ENCODE measurements at places on chromosomes 16 and 17. TPM values are rescaled to one million over a fixed set of nuclear protein-coding genes. Genes with fewer than 3 reads are reported as not detected.

GRCh38 chr16:711548-712320, 3.2 kb upstream of the METRN start:
- peaks cover 27% of the 10 kb centered on the region for H3K27me3 ChIP-seq
- H3K27ac ChIP-seq: no peak overlapping the region
- H3K4me1 ChIP-seq: peaks cover 16% of the 10 kb centered on the region
- no peak overlapping the region for H3K4me3 ChIP-seq

DNA sequence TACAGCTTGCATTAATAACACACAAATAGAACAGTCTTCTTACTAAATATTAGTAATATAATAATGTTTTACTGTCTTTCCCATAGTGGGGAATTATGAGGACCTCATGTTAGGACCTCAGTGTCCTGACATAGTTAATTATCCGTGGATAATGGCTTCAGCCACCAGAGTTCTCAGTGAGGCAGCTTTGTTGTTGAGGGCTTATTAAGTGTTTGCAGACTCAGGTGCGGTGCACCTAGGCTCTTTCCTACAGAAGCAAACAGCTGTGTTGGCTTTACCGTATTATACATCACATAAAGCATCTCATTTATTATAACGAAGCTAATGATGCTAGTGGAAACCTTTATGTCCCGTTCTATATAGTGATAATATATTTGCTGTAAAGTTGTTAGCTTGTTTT, 246.7 kb downstream of the FTO start:
- no peak overlapping the region for H3K27ac ChIP-seq
- no peaks in the 10 kb centered on the region for H3K27me3 ChIP-seq
- DNase-seq: no peak

- H3K4me1 ChIP-seq: no peaks in the 10 kb centered on the region
- no peak overlapping the region for H3K4me3 ChIP-seq
- H3K36me3 ChIP-seq: no peaks in the 10 kb centered on the region
- no peaks in the 10 kb centered on the region for H3K27me3 ChIP-seq
- H3K27ac ChIP-seq: no peak overlapping the region
Observed at GRCh38 chr17:79315358-79316105, 240.9 kb downstream of the ENGASE start.

DNA sequence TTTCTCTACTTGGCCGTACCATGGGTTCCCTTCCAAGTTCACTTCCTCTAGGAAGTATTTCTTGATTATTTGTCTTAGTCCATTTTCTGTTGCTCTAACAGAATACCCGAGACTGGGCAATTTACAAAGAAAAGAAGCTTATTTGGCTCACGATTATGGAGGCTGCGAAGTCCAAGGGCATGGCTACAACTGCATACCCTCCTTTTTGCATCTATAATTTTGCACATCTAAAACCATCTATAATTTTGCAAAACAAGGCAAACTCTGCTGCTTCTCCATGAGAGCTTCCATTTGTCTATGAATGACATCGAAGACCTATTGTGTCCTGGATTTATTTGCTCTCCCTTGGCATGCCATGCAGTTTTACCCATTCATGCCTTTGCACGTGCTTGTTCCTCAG, 27.6 kb upstream of the RGS9 start:
- no peak overlapping the region for H3K4me3 ChIP-seq
- no peaks in the 10 kb centered on the region for H3K36me3 ChIP-seq
- no peak for DNase-seq
- no peaks in the 10 kb centered on the region for H3K27me3 ChIP-seq
- no peak overlapping the region for H3K27ac ChIP-seq
- H3K4me1 ChIP-seq: no peaks in the 10 kb centered on the region

- H3K4me3 ChIP-seq: no peak overlapping the region
- H3K36me3 ChIP-seq: no peaks in the 10 kb centered on the region
- H3K4me1 ChIP-seq: peaks cover 13% of the 10 kb centered on the region
- DNase-seq: no peak
- no peaks in the 10 kb centered on the region for H3K27me3 ChIP-seq
- no peak overlapping the region for H3K27ac ChIP-seq
Observed at GRCh38 chr17:41421617-41422016, 2.8 kb downstream of the KRT37 start.

DNA sequence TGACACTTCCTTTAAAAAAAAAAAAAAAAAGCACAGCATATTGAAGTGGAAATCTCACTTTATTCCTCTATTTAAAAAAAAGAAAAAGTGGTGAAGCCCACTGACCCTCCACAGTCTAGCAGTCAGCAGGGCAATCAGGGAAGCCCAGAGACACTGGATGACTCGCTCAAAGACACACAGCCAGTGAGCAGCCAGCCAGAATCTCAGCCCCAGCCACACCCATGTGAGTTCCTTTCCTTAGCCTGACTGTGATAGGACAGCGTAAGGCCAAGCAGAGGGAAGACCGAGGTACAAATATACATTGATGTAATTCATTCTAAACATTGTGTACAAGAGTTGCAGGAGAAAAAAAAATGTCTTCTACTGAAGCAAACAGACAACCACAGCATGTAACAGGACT, 22.5 kb downstream of the XPO6 start:
- H3K27ac ChIP-seq: peak overlapping the region; percentile 38
- H3K36me3 ChIP-seq: no peaks in the 10 kb centered on the region
- peak; percentile 47 for DNase-seq
- H3K4me1 ChIP-seq: peaks cover 54% of the 10 kb centered on the region
- no peaks in the 10 kb centered on the region for H3K27me3 ChIP-seq

DNA sequence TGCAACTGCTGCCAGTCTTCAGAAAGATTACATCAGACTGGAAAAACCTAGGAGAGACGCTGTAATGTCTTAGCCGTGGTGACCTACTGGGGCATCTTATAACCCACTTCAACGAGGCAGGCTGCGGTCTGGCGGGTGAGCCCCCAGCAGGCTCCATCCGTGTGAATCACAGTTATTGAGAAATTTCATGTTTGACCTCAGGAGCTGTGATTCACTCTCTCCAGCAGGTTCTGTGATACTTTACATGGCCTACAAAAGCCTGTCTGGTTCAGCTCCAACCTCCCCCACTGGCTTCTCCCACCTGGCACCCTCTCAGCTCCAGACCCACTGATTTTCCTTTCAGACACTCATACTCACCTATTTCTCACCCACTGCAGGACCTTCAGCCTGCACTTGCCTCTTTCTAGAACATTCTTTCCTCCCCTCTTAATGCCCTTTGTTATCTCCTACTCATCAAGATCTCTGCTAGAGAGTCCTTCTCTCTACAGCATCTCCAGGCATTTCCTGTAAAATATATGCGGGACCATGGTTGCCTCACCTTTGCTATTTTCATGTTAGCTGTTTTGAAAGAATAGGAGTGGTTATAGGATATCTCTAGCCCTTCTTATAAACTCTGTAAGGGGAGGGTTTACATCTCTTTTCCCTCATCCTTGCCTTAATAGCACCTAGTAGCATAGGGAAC, 227.9 kb downstream of the MAF start:
- H3K4me1 ChIP-seq: peaks cover 13% of the 10 kb centered on the region
- no peak overlapping the region for H3K4me3 ChIP-seq
- no peaks in the 10 kb centered on the region for H3K36me3 ChIP-seq
- no peak overlapping the region for H3K27ac ChIP-seq
- no peaks in the 10 kb centered on the region for H3K27me3 ChIP-seq

- peaks cover 51% of the 10 kb centered on the region for H3K4me1 ChIP-seq
- H3K4me3 ChIP-seq: no peak overlapping the region
- no peaks in the 10 kb centered on the region for H3K36me3 ChIP-seq
- DNase-seq: peak; percentile 33
- peak overlapping the region; percentile 76 for H3K27ac ChIP-seq
- H3K27me3 ChIP-seq: no peaks in the 10 kb centered on the region
Observed at GRCh38 chr17:17712268-17712924, 31.1 kb downstream of the RAI1 start.

DNA sequence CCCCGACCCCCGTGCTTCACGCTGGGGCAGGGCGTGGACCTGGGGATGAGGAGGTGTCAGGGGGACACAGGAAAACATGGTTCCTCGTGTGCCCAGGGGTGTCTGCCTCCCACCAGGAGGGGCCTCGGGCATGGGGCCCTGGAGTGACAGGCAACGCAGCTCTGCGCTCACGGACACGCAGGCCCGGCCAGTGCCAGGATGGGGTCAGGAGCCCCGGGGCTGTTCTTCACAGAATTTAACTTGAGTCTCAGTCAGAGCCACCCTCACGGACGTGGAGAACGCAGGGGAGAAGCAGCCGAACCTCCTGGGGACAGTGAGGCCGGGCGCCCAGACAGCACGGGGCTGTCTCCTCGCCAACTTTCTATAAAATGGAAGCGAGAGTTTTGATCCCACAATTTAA, 16.7 kb downstream of the UNKL start:
- no peak overlapping the region for H3K27ac ChIP-seq
- no peaks in the 10 kb centered on the region for H3K4me1 ChIP-seq
- peaks cover 61% of the 10 kb centered on the region for H3K36me3 ChIP-seq
- no peak for DNase-seq

GRCh38 chr17:74205274-74205673, 1.8 kb downstream of the RPL38 start:
- no peak overlapping the region for H3K27ac ChIP-seq
- H3K27me3 ChIP-seq: peaks cover 1% of the 10 kb centered on the region

- no peak overlapping the region for H3K4me3 ChIP-seq
- no peak overlapping the region for H3K27ac ChIP-seq
- peaks cover 7% of the 10 kb centered on the region for H3K27me3 ChIP-seq
- no peak for DNase-seq
Observed at GRCh38 chr17:44837196-44837595, 7.1 kb upstream of the GJC1 start.

DNA sequence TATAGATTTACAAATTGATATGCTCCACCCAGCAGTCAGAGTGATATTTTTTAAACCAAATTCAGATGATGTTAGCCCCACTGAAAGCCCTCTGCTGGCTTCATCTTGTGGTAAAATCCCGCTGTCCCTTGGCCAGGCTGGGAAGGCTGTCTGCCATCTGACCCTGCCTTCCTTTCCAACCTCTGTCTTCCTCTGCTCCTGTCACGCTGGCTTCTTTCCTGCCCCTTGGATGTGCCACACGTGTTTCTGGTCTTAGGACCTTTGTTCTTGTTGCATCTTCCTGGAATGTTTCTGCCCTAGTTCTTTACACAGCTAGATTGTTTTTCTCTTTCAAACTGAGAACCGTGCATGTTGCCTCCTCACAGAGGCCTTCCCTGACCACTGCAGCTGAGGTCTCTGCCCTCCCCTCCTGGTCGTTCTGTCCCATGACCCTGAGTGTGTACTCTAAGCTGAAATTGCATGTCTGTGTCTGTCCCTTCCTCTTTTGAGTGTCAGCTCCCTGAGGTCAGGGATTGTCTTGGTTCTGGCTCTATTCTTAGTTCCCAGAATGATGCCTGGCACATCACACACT, 11.4 kb downstream of the NT5M start:
- no peaks in the 10 kb centered on the region for H3K36me3 ChIP-seq
- no peak for DNase-seq
- no peaks in the 10 kb centered on the region for H3K27me3 ChIP-seq
- peaks cover 10% of the 10 kb centered on the region for H3K4me1 ChIP-seq
- H3K27ac ChIP-seq: no peak overlapping the region

DNA sequence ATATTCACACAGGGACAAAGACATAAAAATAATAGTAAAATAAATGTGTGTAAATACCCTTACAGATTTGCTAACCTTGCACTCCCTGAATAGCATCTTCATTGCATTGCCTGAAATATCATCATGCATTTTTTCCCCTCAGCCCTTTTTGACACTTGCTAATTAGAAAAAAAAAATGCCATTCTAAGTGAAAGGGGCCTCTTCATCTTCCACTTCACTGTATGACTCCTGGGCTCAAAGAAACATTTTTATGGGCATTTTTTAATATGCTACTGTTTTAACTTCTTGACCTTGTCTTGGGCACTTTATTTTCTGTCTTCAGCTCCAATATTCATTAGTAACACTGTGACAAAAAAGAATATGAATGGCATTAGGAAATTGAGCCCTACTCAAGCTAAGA, 1424.4 kb downstream of the CDH8 start:
- H3K27ac ChIP-seq: no peak overlapping the region
- no peak for DNase-seq
- H3K36me3 ChIP-seq: no peaks in the 10 kb centered on the region
- H3K4me1 ChIP-seq: no peaks in the 10 kb centered on the region

DNA sequence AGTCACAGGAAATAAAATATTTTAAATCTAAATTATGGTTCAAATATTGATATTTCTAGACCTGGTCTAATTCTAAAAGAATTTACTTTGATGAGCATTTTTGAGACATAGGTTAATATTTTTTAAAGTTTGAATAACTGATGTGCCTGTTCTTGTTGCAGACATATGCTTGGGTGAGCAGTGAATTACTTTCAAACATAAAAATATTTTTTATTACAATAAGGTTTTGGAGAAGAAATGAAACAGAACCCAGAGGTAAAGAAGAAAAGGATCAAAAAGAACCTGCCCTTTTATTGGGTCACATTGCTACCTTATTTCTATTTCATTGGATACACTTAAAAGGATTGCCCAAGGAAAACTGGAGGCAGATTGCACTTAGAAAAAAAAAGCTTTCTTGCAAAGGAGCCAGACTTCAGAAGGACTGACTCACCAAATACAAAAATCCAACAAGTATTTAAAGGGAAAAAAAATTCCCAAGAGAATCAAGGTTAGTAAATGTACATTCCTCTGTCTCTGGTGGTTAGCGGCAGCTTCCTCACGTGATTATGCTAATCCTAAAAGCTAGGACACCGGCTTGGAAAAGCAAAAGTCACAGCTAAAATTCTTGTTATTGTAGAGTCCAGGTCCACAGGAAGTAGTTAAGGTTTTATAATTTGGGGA, 18.5 kb downstream of the ENPP7 start:
- no peaks in the 10 kb centered on the region for H3K36me3 ChIP-seq
- H3K27ac ChIP-seq: no peak overlapping the region
- peaks cover 31% of the 10 kb centered on the region for H3K27me3 ChIP-seq
- DNase-seq: no peak
- no peak overlapping the region for H3K4me3 ChIP-seq

- no peak overlapping the region for H3K27ac ChIP-seq
- H3K4me1 ChIP-seq: peaks cover 30% of the 10 kb centered on the region
- H3K36me3 ChIP-seq: peaks cover 23% of the 10 kb centered on the region
- H3K27me3 ChIP-seq: no peaks in the 10 kb centered on the region
- no peak for DNase-seq
Observed at GRCh38 chr17:44095388-44095646, 24.8 kb downstream of the G6PC3 start.

- H3K4me3 ChIP-seq: no peak overlapping the region
- no peak overlapping the region for H3K27ac ChIP-seq
- H3K36me3 ChIP-seq: no peaks in the 10 kb centered on the region
Observed at GRCh38 chr17:36920032-36921005, 17.0 kb upstream of the LHX1 start.

- H3K36me3 ChIP-seq: no peaks in the 10 kb centered on the region
- H3K27me3 ChIP-seq: no peaks in the 10 kb centered on the region
- H3K4me3 ChIP-seq: no peak overlapping the region
- DNase-seq: no peak
- no peak overlapping the region for H3K27ac ChIP-seq
- no peaks in the 10 kb centered on the region for H3K4me1 ChIP-seq
Observed at GRCh38 chr16:21265104-21265837, 12.8 kb downstream of the CRYM start.

Gene GLTPD2
- not detected for total RNA-seq

Gene GAS2L2
- total RNA-seq: not detected

Gene C17orf78
- not detected for total RNA-seq

Gene KRTAP2-1
- total RNA-seq: not detected

Gene CCL22
- total RNA-seq: not detected

Gene DNAH3
- not detected for total RNA-seq

Gene CACNG1
- not detected for total RNA-seq

Measured in natural killer cell (primary cell).